ENCODE measurements at places on chromosomes 16 and 17.

GRCh38 chr16:75244844-75245758 lies 6.3 kb downstream of the BCAR1 start:
- peak; percentile 90 for DNase-seq

GRCh38 chr16:3192476-3193019 lies 4.5 kb downstream of the OR1F1 start:
- no peak for DNase-seq

DNA sequence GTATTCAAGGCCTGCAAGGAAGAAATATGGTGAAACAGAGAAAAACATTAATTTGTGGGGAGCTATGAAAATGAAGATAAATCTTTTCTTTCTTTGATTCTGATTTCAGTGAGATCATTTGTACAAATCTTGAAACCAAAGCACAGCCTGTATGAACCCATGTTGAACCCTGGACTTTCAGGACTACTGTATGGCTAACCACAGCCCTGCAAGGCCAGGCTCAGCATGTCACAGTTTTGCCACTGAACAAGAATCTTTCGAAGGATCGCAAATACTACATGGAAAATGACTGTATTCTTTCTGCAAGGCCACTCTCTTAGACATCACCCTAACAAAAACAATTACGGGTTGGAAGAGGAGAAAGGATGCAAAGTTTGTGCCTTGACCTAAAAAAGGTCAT lies 161.7 kb upstream of the MAF start:
- DNase-seq: no peak

GRCh38 chr16:57374067-57374534 lies 1.8 kb downstream of the CX3CL1 start:
- no peak for DNase-seq

DNA sequence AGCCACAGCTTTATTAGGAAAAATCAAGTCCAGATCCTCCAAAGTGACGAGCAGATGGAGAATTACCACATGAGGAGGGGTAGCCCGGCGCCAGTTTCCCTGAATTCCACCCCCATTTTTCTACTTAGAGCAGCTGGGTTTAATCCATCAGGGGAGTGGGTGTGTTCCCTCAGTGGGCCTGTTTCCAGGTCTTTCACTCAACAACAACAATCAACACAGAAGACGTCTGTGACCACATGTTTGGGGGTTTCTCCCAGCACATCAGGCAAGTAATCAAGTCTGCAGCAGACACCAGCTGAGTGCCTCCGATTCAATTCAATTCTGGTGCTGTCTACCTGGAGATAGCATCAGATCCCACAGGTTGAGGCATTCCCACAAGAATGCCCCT lies 6.8 kb downstream of the SLC6A2 start:
- DNase-seq: no peak

GRCh38 chr17:16910341-16910740 lies 61.6 kb downstream of the TNFRSF13B start:
- DNase-seq: no peak

DNA sequence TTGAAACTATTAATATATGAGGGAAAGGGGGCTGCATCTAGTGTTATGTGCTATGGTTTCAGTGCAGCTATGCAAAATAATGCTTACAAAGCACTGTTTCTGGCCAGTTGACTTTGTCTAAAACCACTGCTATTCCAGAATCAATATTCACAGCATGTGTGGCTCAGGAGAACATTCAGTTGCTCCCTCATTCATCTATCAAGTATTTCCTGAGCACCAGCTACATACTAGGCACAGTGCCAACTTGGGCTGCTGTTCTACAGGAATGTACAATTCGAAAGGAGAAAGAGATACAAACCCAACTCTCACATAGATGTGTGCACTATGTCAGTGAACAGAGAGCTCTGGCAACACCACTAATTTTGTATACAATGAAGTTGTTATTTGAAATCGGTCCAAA lies 183.0 kb downstream of the PHKB start:
- DNase-seq: peak; percentile 56

GRCh38 chr17:27631897-27632725 lies 1.1 kb downstream of the LGALS9 start:
- DNase-seq: no peak

DNA sequence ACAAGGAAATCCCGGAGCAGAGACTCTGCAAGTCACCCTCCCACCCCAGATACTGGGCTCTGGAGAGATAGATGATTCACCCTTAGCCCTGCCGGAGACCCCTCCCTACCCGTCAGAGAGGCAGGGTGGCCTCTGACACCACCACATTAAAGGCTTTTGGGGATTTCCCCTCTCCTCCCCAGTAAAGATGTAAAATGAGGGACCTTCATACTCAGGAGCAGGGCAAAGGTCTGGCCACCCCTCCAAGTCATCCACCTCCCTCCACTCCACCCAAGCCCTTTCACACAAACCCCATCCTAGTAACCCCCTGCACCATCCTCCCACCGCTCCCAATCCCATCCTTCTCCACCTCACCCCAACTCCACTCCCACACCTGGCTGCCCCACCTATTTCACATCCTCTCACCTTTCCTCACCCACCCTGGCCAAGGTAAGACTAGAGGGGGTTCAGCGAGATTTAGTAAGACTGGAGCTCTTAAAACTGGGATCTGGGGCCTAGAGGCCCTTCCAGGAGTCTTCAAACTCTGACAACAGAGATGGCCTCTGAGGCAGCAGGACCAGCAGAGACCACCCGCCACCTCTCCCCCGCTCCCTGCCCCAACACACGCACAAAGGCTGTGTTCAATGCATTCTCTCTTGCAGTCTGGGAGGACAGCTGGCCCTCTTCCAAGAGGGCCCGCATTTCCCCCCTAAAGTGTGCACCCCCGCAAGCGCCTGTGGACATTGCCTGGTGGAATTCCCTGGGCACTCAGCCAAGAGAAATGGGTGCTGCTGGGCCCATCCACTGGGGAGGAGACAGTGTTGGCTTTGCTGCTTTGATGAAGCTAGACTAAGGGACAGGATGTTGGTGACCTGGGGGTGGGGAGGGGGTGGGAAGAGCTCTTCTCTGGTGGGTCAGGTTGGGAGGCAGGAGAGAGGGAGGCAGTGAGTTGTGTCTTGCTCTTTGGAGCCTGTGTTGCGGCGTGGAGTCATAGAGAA lies 1.1 kb downstream of the ABAT start:
- no peak for DNase-seq
